Colonic mucosa (tissue), 4 donors: ENCODE measurements at places on chromosomes 5 and 9. TPM values are rescaled to one million over a fixed set of nuclear protein-coding genes. Genes with fewer than 3 reads are reported as not detected.
A peak's percentile ranks its signal among the peaks of the same experiment; 100 is the strongest.

The CTNND2 gene
- 1.1 TPM for total RNA-seq

DNA sequence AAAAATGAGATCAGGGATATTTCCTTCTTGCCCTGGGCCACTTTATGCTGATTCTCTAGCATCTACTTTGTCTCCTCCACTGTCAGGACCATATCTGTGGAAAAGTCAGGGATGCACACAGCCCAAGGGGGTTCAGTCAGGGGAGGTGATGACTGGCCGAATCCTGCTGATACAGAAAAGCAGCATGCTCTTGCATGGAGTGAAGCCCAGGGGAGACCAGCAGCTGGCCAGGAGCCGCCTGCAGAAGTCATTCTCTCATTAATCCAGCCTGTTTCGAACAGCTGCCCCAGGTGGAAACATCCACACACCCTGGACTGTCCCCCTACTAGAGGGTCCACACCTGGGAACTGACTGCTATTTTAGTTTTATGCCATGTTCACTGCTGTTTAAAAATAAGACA is 177.1 kb downstream of the ATP10B start:
- DNase-seq: no peak

- DNase-seq: peak; percentile 39
Measured at GRCh38 chr9:14313951-14314423, at the start of gene NFIB. TSS of gene NFIB (minus strand) at chr9:14314141. CDS start at chr9:14313511, 630 bp downstream.

- no peak for DNase-seq
Measured at GRCh38 chr5:54669845-54670244, 152.3 kb downstream of the SNX18 start.

The FCN2 gene
- not detected for total RNA-seq

The GPR150 gene
- 0.27 TPM for total RNA-seq

GRCh38 chr5:18797222-18797621 is 1163.0 kb downstream of the TAF11L14 start:
- DNase-seq: no peak

The GABBR2 gene
- 0.05 TPM for total RNA-seq

DNA sequence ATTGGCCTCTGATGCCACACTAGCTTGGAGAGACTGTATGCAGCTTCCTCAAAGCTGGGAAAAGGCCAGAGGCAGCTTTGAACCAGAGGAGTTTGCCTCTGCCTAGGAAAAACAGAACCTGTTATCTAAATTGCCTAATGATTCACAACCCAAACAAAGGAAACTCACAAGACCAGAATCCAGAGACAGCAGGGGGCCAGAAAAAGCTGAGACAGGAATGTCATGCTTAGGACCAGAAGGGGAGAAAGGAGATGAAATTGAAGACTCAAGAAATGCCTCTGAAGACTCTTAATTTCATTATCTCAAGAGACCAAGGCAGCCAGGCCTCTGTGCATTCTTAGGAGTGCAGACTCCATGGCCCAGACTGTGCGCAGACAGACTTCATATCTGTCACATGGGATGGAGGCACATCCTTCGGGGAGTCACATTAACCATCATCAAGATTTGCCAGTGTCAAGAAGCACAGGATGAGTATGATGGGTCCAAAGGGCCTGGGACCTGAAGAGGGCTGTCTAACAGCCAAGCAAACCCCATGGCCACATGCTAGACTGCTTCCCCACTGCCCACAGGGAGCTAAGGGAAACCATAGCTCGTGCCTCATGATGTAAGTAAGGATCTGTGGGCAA is 57.3 kb downstream of the ARSB start:
- DNase-seq: no peak

- no peak for DNase-seq
Measured at GRCh38 chr9:38207247-38207778, 138.3 kb upstream of the SHB start.

- DNase-seq: no peak
Measured at GRCh38 chr9:81022177-81022576, 667.2 kb downstream of the TLE1 start.

DNA sequence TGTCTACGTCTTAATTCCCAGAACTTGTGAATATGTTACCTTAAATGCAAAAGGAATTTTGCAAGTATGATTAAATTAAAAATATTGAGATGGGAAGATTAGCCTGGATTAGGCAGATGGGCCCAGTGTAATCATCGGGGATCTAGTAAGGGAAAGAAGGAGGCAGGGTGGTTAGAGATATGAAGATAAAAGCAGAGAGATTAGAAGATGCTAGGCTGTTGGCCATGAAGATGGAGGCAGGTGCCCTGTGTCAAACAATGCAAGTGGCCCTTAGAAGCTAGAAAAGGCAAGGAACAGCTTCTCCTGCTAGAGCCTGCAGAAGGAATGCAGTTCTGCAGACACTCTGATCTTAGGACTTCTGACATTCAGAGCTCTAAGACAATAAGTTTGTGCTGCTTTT is 28.8 kb upstream of the ISOC1 start:
- no peak for DNase-seq

The ANKRD31 gene
- 0.05 TPM for total RNA-seq

The C5orf34 gene
- 5.0 TPM for total RNA-seq
